IPS-NIHi11 (cell line): ENCODE measurements at places on chromosomes 6 and 20.
A peak's percentile ranks its signal among the peaks of the same experiment; 100 is the strongest.

DNA sequence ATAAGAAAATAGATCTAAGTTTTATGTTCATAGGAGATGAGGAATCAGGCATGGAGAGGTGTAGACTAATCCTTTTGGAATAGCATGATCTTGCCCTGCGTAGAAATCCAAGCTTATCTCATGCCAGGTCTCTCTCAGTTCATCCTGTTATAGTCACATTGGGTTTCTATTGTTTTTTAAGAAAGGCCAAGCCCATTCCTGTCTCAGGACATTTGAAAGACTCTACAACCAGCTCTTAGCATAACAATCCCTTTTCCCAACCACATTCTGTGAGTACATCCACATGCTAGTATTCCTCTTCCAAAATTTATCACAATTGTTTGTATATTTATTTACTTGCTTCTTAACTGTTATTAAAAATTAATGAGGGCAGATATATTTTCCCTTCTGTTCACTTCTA lies 130.3 kb downstream of the MMUT start:
- DNase-seq: no peak

DNA sequence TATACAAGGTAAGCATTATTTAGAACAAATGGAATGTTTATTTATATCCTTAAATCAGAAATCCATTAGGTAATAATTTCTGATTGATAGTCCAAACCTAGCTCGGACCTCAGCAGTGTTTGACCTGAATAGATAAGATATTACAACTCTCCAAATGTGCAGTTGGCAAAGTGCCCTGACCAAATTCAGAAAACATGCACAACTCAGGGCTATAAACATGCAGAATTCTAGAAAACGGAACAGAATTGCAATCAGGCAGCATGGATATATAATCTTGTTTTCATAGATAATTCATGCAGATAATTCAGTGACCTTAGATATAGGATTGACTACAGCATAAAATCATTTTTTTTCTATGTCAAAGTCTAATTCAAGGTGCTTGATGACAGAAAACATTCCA lies 626.6 kb upstream of the CITED2 start:
- DNase-seq: no peak

- DNase-seq: no peak
Observed at GRCh38 chr20:58722877-58723627, 30.5 kb downstream of the NPEPL1 start.

- no peak for DNase-seq
Observed at GRCh38 chr20:24935140-24935539, 13.9 kb upstream of the CST7 start.

GRCh38 chr20:50014570-50015562 lies 32.1 kb downstream of the SNAI1 start:
- DNase-seq: peak; percentile 52
